ENCODE measurements at places on chromosomes 4 and X.

DNA sequence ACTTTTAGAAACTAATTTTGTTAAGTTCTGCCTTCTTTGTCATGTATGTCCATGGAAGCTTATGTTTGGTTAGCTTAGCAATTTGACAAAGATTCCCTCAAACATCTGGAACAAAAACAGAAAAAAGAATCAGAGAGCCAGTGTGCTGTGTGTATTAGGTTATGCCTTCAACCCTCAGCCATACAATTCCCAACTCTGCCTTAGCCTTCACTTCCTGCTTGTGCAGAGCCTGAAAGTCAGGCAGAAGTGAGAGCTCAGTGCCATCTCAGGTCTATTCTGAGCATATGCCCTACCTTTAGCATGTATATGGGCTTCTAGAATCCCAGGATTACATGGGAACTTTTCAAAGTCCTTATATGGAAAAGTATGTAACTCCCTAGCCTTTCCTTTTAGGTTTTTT, 58.2 kb upstream of the STOX2 start:
- no peak for DNase-seq

DNA sequence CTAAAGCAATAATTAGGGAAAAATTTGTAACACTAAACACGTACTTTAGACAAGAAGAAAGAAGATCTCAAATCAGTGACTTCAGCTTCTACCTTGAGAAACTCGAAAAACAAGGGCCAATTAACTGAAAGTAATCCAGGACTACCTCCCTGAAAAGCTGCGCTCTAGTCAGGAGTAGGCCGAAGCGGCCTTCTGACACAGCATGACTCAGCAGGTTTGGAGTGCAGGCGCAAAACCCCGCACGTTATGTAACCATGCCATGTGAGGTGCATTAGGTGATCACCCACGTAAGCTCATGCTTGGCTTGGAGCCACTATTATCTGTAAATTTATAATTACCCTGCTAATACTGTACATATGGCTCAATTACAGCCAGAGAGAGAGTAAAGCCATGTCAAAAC, 52.8 kb upstream of the CCDC149 start:
- DNase-seq: peak; percentile 81

GRCh38 chr4:17511509-17511949, 361 bp downstream of the QDPR start:
- peak; percentile 53 for DNase-seq

GRCh38 chr4:89111833-89112563, 665 bp downstream of the TIGD2 start:
- DNase-seq: peak; percentile 72

DNA sequence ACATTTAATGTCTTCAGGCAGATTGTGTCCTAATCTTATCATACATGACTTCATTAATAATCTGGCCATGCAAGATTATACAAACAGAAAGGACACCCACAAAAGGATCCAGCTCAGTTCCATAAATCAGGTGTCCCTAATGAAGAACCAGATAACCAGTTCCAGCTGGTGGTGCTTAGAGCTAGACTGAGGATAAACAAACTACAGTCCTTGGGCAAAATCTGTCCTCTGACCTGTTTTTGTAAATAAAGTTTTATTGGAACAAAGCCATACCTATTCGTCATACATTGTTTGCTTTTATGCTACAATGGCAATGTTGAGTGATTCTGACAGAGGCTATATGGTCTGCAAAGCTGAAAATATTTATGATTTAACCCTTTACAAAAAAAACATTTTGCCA, 199.5 kb downstream of the MID1IP1 start:
- no peak for DNase-seq

DNA sequence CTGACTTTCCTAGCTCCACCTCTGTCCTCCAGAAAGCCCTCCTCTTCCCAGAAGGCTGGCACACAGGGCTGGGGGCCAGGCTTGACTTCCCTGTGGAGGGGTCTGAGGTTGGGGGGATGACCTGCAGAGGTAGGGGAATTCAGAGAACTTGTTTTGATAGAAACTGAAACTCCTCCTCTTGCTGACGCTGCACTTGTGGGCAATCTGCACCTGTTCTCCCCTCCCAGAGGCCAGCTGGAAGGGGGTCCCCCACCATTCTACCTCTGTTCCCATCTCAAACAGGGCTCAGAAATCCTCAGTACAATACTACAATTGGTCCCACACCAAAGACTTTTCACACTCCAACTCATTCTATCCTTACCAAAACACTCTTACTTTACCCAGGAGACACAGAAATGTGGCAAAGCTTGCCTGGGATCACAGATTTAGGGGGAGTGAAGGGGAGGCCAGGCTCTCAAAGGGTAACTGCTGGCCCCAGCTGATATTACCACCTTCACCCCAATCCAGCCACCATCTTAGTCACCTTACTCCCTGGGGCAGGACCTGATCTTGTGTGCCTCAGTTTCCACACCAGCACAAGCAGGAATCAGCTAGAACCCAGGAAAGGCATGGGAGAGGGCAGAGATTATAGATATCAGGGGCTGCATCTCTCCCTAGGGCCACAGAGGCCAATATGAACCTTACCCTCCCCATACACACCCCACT, 18.5 kb downstream of the OTUD5 start:
- DNase-seq: no peak
